H4 (cell line): ENCODE measurements at places on chromosomes 11 and 22.

DNA sequence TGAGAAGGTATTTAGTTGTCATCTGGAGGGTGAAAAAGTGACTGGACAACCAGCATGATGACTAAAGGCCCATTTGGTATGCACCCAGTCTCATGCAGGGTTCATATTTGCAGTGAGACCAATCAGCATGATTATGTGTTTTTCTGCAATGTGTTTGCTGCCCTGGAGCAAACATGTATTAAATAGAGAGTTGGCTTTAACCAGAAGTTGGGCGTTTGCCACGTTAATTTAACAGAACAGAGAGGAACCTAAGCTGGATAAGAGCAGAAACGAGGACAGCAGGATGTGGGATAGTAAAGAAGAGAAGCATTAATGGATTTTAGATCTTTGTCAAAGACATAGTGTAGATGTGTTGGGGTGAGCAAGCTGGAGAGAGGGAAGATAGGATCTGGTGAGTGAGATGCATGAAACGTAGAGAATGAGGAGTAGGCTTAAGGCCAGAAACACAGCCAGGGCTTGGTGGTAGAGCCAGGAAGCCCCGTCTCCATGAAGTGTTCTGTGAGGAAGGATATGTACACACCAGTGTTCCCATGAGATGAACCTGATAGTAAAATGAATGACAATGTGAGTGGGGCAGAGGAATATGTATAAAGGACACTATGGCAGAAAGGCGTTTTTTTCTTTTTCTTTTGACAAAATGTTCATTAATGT lies 164.0 kb upstream of the PDGFD start:
- DNase-seq = no peak

- DNase-seq = no peak
These were observed 80.5 kb downstream of the PDHX start for GRCh38 chr11:34996958-34997357.

GRCh38 chr11:125418396-125418795 lies 77.7 kb downstream of the FEZ1 start:
- no peak for DNase-seq

GRCh38 chr11:16121853-16122252 lies 234.5 kb downstream of the SOX6 start:
- no peak for DNase-seq

GRCh38 chr11:134999590-134999989 lies 587.5 kb upstream of the B3GAT1 start:
- DNase-seq = no peak

- DNase-seq = peak; percentile 84
These were observed 38.9 kb downstream of the FZD4 start for GRCh38 chr11:86916330-86916729.

DNA sequence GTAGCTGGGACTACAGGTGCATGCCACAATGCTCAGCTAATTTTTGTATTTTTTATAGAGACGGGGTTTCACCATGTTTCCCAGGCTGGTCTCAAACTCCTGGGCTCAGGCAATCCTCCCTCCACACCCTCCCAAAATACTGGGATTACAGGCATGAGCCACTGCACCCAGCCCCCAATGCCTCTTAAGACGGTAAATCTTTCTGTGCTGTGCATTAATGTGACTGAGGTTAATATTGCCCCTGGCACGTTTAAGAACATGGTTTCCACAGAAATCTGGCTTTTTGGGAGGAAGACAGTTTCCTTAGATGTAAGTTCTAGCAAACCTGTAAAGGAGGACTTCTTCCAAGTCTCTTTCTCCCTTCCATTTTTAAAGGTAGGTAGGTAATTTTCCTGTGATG lies 6.1 kb upstream of the HORMAD2 start:
- DNase-seq = no peak

DNA sequence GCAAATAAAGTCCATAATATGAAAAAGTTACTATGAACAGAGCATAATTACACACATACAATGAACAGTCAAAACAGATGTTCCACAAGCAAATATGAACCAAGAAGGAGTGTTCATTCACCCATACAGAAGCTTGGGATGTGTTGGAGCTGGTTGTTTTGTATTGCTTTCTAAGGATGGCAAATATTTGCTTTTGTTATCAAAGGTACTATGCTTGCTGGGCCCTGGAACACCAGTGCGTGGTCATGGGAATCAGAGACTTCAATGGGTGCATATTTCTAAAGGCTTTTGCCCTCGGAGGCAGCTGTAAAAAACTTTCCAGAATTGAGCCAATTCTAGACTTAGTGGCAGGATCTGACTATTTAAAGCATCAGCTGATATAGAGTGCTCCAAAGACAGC lies 85.1 kb downstream of the BARX2 start:
- no peak for DNase-seq

GRCh38 chr11:131474947-131475346 lies 104.5 kb downstream of the NTM start:
- no peak for DNase-seq

DNA sequence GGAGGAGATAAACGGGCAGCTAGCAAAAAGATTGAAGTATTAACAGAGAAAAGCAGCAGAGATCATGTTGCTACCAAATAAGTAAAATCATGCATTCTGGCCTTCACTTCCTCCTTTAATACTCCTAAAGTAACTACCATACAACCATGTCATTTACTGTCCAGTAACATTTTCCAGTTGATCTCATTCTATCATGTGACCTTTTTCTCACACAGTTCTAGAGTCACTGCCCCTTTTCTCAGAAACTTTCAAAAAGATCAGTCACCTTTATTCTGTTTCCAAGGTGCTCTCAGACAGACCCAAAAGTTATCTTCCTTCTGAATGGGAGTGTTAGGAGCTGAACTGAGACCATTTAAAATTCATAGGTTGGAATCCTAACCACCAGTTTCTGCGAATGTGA lies 984.4 kb downstream of the FAM181B start:
- DNase-seq = no peak

- no peak for DNase-seq
These were observed 25.8 kb downstream of the USP35 start for GRCh38 chr11:78214331-78215194.

DNA sequence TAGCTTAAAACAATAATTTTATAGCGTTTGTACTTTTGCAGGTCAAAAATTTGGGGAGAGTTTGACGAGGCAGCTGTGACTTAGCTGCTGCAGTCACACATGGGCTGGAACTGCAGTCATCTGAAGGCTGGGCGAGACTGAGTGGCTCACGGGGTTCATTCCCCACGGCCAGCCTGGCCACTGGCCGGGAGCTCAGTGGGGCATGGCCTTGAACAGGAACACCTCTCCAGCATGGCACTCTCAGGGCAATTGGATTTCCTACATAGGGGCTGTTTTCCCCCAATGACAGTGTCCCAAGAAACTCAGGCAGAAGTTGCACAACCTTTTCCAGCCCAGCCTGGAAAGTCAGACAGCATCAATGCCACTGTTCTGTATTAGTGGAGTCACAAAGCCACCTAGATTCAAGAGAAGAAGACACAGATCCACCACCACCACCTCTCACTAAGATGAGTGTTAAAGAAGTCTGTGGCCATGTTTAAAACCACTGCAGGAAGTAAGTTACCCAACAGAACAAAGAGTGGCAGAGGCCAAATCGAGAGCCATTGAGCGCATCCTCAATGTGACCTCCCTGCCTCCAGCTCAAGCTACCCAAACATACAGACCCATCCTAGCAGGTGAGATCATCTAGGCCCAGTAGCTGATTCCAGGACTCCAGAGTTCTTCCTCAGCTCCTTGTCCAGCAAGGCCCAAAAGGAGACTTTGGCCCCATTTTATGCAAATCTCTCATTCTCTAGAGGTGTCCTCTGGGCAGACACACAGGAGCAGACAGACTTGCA lies 618.7 kb upstream of the CADM1 start:
- no peak for DNase-seq

DNA sequence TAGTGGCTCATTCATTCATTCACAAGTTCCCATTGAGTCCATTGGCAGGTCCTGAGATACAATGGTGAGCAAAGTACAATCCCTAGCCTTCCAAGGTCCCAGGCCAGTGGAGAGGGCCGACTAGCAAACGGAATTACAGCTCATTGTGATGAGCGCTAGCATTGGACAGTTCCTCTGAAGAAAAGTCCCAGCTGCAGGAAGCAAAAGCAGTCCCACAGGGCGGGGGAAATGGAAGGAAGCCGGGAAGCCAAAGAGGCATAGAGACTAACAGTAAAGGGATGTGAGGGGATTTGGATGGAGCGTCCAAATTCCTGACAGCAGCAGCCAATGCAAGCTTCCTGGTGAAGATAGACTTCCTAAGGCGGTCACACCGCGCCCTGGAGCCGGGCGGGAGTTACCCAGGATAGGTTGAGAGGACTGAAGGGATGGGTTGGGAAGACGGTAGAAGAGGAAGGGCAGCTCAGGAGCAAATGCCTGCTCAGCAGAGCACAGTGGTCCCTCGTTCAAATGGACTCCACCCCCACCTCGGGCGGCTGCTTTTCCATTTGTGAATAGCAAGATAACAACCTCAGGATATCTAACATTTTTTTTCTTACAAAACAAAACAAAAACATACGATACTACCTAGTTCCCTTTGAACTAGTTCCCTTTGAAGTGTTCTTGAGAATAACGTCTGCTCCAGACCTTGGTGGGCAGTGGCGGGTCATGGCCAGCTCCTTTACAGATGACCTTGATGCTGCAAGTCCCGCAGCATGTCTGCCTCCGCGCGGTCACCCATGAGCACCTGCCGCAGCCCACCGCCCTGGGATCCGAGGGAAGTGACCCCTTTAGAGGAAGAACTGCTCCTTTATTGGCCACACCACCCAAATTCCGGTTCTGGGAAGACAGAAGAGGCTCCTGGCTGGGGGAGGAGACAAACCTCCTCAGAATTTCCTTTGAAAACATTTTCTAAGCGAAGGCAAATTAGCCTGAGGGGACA lies 132.9 kb downstream of the RASSF10 start:
- no peak for DNase-seq

GRCh38 chr11:3087373-3087772 lies 30.1 kb upstream of the CARS1 start:
- DNase-seq = no peak
